Prostate gland (tissue), 2 donors: ENCODE measurements at places on chromosomes 7 and 10. TPM values are rescaled to one million over a fixed set of nuclear protein-coding genes. Genes with fewer than 3 reads are reported as not detected.
A peak's percentile ranks its signal among the peaks of the same experiment; 100 is the strongest.

The AGFG2 gene
- 94.9 TPM for total RNA-seq

GRCh38 chr10:52004342-52004949 is 305.1 kb upstream of the CSTF2T start:
- H3K4me3 ChIP-seq, result no peak overlapping the region
- no peak overlapping the region for H3K27ac ChIP-seq
- no peaks in the 10 kb centered on the region for H3K4me1 ChIP-seq
- no peaks in the 10 kb centered on the region for H3K36me3 ChIP-seq
- H3K27me3 ChIP-seq, result no peaks in the 10 kb centered on the region

GRCh38 chr10:4838743-4839142 is 12.7 kb downstream of the AKR1E2 start:
- no peaks in the 10 kb centered on the region for H3K4me1 ChIP-seq
- no peaks in the 10 kb centered on the region for H3K27me3 ChIP-seq
- no peaks in the 10 kb centered on the region for H3K36me3 ChIP-seq
- DNase-seq, result no peak

DNA sequence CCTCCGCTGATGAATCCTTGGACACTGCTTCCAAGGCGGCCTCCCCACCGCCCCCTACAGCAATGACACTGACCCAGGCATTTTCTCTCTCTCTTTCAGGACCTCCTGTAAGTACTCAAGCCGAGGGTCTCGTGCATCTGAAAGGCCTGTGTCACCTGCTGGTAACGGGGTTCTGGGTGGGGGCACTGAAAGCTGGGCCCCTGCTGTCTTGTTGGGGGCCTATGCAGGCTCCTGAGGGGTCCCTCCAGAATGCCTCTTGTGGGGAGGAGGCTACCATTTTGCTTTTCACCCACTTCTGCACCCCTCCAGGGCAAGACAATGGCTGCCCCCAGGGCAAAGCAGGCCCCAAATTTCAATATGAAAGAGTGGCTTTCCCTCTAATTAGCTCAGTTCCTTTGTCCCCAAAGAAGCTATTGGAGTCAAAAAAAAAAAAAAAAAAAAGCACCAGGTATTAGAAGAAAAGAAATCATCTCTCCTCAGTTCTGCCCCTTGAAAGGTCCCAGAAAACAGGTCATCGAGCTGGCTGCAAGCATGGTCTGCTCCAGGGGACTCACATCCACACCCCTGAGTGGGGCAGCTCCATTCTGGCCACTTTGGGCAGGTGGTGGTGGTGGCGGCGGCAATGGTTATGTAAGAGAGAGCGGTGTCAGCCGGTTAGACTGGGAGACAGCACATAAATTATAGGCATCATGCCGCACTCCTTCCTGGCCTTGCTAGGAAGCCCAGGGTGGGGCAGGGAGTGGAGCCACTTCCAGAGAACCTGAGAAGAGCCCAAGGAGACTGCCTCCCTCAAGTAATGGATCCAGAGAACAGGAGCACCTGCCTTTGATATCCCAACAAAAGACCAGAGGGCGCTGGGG is 66.2 kb downstream of the COL13A1 start:
- peak overlapping the region; percentile 61 for H3K27ac ChIP-seq
- H3K36me3 ChIP-seq, result no peaks in the 10 kb centered on the region
- H3K4me1 ChIP-seq, result no peaks in the 10 kb centered on the region
- no peak for DNase-seq
- no peaks in the 10 kb centered on the region for H3K27me3 ChIP-seq
- H3K4me3 ChIP-seq, result no peak overlapping the region

DNA sequence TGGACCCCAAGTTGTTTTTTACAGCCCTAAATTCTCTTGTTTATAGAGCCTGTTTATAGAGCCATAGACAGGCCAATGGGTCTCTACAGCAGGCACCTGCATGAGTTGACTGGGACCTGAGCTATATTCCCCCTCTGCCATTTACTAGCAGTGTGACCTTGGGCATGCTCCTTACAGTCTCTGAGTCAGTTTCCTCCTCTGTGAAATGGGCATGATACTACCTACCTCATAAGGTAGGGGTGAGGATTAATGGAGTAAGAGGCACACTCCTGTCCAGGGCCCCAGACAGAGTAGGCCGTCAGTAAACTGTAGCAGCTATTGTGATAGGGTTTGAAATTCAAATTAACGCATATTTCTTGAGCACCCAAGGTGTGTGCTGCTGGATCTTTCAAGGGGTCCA is 138.1 kb downstream of the TCF7L2 start:
- H3K27me3 ChIP-seq, result no peaks in the 10 kb centered on the region
- no peak for DNase-seq
- no peak overlapping the region for H3K4me3 ChIP-seq
- no peaks in the 10 kb centered on the region for H3K4me1 ChIP-seq
- no peaks in the 10 kb centered on the region for H3K36me3 ChIP-seq

The CYP26C1 gene
- total RNA-seq, result 0.09 TPM

The PNLIP gene
- total RNA-seq, result not detected
